ENCODE measurements at places on chromosomes 5 and 9.

DNA sequence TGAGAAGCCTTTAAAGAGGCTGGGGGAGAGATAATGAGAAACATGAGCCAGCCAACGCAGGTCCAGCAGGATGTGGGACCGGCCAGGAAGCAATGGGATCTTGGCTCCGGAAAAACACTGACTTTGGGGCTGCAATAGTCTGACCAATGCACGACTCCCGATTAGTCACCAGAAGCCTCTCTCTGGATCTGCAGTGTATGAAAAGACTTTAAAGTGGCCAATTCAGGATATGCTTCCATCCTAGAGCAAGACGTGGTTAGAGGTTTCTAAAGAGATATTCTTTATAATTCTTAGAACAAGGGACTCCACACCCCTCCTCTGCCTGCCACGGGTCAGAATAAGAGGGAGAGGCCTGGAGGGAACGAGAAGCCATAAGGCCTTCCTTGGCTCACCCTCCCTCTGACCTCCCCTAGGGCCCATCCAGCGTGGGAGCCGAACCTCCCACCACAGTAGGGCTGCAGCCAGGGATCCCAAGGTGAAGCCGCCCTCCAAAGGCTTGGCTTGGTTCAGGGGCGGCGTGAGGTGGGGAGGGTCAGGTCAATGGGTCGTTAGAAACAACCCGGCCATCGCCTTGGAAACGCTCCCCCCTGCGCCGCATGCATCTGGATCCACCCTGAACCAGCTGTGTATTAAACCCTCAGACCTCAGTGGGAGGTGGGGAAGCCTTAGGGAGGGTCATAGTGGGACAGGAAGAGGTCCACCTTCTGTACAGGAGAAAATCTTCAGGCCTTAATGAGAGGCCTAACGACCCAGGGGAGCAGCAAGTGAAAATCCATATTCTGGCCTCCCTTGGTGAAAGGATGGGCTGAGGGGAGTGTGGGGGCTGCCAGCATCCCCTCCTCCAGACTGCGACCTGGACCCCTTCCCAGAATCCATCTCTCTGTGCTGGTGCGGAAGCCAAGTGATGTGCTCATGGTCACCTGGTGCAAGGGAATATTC lies 11.1 kb downstream of the FGF1 start:
- DNase-seq, result no peak

DNA sequence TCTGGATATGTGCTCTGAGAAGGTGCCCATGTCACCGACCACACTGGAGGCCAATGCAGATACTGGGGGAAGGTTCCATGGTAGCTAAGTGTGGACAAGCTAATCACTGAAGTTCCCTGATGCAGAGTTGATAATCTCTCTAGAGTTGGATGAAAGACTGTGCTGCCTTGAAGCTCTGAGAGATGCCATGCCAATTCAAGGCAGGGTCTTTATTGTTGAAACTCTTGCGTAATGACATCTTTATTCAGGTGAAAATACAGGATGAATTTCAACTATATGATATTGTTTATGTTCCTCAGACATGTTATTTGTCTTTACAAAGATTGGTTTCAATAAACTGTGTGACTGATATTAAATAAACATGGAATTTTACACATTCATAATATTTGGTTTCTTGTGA lies 167.6 kb upstream of the TMEM161B start:
- no peak for DNase-seq

GRCh38 chr9:550333-550732 lies 291.2 kb upstream of the DMRT1 start:
- DNase-seq, result no peak

- DNase-seq, result no peak
These were observed 88.9 kb downstream of the ARHGAP26 start for GRCh38 chr5:142859037-142859436.

DNA sequence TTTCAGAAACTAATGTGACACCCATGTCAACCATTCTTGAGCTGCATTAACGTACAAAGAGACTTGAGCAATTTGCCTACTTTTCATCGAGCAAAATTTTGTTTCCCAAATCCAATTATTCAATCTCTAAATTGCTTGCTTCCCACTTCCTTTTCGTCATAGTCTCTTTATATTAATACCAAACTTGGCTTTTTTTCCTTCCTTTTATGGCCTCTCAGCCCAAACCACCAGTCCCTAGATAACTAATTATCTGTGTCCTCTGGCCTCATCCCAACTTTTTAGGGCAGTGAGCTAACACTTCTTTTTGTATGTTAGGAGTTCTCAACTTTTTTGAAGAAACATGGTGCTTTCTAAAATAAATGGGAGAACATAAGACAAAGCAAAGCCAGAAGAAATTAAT lies 155.5 kb upstream of the S1PR3 start:
- DNase-seq, result no peak

DNA sequence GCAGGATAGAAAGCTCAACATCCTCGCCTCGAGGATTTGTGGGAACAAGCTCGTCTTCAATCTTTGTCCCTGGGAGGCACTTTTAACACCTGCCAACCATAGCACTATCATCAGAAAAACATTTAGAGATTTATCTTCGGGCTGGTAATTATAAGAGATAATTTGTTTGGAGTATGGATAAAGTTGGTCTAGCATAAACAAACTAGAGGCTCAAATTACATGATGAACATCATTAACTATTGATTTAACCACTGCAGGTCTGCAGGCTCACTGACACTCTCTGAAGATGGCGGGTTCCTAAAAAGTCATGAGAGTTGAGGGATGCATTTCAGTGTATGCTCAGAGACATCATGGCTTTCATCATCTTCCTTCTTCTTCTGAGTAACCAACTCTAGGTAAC lies 25.8 kb upstream of the PCA3 start:
- no peak for DNase-seq

- DNase-seq, result no peak
These were observed 228.0 kb downstream of the NTRK2 start for GRCh38 chr9:84897362-84898094.

DNA sequence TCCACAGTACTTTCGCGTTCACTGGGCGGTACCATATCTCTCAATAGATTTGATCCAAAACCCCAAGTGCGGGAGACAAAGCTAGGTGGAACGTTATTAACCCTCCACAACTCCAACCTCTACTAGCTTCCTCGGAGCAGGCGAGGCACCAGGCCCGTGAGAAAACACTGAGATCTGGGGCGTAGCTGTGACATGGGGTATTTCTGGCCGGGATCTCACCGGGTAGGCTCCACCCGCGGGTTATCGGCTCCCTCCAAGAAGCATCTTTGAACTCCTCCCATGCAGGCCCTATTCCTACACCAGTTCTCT lies 350 bp upstream of the SLC25A46 start:
- no peak for DNase-seq

DNA sequence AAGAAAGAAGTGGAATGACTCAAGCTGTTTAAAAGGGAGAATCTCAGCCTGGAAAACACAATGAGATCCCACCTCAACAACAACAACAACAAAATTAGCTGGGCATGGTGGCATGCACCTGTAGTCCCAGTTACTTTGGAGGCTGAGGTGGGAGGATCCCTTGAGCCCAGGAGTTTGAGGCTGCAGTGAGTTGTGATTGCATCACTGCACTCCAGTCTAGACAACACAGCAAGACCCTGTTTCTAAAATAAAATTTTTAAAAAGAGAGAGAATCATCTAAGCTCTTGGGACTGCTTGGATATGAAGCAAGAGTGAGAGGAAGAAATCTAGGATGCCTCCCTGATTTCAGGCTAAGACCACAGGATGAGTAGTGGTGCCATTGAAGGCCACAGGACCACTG lies 47.4 kb upstream of the KIF2A start:
- DNase-seq, result no peak

- DNase-seq, result no peak
These were observed 68.9 kb downstream of the SLC1A3 start for GRCh38 chr5:36675282-36675681.

DNA sequence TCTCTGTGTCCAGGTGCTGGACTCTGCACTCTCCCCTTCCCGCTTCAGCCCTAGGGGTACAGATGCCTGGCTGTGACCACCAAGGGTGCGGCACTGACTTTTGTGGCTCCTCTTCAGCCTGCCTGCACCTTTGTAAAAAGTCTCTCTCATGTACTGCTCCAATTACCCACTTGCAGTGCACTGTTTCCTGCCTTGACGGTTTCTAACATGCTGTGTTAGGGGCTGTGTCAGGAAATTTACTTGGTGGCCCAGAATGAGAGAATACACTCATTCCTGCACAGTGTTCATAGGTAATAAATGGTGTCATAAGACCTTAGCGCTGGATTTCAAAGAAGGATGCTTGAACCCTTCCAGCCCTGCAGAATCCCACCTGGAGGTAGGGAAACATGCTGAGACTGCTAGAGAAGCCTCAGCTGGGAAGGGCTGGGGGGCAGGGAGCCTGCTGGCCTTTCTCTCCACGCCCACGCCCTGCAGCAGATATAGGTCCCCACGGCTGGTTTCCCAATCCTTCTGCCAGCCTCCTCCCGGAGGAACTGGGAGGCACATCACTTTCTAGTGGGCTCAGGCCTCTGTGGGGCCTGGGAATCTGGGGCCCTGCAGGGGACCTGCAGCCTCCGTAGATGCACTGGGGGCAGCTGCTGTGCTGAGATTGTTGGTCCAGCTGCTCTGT lies 17.6 kb upstream of the HRH2 start:
- DNase-seq, result no peak

DNA sequence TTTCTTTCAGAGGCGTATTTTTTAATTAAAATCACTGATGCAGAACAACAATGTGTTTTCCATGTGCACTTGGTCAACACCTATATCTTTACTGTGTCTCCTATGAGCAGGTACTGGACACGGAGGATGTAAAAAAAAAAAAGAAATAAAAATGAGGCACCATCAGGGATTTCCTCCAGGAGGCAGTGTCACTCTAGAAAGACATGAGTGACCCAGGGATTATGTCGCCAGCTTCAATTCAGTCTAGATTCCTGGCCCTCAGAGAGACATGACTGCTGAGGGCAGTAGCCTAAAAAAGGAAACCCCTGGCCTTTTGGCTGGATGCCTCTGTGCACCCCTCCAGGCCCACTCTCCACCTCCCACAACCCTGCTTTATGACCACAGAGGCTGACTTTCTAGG lies 18.3 kb upstream of the IL33 start:
- no peak for DNase-seq

GRCh38 chr5:76351176-76351575 lies 51.9 kb upstream of the IQGAP2 start:
- no peak for DNase-seq

GRCh38 chr5:126988021-126988569 lies 42.3 kb downstream of the MARCHF3 start:
- no peak for DNase-seq

GRCh38 chr9:16899606-16900005 lies 29.1 kb upstream of the BNC2 start:
- DNase-seq, result no peak

- DNase-seq, result no peak
These were observed 13.5 kb upstream of the IQGAP2 start for GRCh38 chr5:76389513-76390154.

DNA sequence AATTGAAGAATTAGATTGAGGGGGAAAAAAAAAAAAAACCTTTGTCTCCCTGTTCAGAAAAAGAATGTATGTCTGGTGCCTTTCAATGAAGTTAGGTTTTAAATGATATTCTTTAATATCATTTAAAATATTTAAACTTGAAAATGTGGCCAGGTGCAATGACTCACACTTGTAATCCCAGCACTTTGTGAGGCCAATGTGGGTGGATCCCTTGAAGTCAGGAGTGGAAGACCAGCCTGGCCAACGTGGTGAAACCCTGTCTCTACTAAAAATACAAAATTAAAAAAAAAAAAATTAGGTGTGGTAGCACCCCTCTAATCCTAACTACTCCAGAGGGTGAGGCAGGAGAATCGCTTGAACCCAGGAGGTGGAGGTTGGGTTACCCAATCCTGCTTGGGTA lies 111.1 kb upstream of the RASA1 start:
- no peak for DNase-seq

- no peak for DNase-seq
These were observed 4.4 kb upstream of the COL5A1 start for GRCh38 chr9:134637241-134637640.

DNA sequence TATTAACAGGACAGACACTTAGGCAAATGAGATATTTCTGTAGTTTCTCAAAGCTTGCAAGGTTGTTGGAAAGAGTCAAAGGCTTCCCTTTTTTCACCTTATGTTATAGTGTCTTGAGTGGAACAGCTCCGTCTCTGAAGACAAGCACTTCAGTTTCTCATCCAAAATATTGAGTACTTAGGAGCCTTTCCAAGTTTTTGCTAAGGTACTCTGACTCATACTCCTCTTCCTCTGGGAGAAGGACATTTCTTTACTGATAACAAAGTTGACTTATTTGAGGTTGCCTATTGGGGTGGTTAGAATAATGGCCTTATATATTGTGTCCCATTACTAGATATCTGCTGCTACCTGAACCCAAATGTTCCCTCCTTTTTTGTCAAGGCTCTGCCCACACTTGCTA lies 869.6 kb downstream of the MAT2B start:
- DNase-seq, result no peak

DNA sequence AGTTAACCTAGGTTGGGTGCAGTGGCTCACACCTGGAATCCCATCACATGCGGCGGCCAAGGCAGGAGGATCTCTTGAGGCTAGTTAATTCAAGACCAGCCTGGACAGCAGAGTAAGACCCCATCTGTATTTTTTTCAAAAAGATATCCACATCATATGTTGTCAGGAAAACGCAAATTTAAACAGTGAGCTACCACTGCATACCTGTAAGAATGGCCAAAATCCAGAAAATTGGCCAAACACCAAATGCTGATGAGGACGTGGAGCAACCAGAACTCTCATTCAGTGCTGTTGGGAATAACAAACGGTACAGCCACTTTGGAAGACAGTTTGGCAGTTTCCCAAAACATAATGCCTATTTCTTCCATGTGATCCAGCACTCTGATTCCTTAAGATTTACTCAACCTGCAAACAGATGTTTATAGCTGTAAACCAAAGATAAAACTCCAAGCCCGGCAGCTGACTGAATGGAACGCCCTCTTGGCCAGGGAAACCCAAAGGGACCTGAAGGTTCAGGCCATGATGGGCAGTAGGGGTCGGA lies 12.4 kb downstream of the CEL start:
- DNase-seq, result no peak

GRCh38 chr9:85155352-85155751 lies 485.8 kb downstream of the NTRK2 start:
- no peak for DNase-seq
